ENCODE measurements at places on chromosomes 6 and 20. TPM values are rescaled to one million over a fixed set of nuclear protein-coding genes. Genes with fewer than 3 reads are reported as not detected.

NELFE gene
- total RNA-seq: 76.0 TPM

MACROD2 gene
- not detected for total RNA-seq

CPNE5 gene
- total RNA-seq: not detected

SEL1L2 gene
- not detected for total RNA-seq

HLA-DQB1 gene
- total RNA-seq: not detected

OXT gene
- total RNA-seq: not detected

FUCA2 gene
- 52.5 TPM for total RNA-seq

LPA gene
- total RNA-seq: not detected

PNLDC1 gene
- total RNA-seq: not detected

CALHM6 gene
- 0.83 TPM for total RNA-seq

GRCh38 chr20:63973636-63974401, 4.1 kb upstream of the ZNF512B start:
- peak; percentile 79 for DNase-seq

DNA sequence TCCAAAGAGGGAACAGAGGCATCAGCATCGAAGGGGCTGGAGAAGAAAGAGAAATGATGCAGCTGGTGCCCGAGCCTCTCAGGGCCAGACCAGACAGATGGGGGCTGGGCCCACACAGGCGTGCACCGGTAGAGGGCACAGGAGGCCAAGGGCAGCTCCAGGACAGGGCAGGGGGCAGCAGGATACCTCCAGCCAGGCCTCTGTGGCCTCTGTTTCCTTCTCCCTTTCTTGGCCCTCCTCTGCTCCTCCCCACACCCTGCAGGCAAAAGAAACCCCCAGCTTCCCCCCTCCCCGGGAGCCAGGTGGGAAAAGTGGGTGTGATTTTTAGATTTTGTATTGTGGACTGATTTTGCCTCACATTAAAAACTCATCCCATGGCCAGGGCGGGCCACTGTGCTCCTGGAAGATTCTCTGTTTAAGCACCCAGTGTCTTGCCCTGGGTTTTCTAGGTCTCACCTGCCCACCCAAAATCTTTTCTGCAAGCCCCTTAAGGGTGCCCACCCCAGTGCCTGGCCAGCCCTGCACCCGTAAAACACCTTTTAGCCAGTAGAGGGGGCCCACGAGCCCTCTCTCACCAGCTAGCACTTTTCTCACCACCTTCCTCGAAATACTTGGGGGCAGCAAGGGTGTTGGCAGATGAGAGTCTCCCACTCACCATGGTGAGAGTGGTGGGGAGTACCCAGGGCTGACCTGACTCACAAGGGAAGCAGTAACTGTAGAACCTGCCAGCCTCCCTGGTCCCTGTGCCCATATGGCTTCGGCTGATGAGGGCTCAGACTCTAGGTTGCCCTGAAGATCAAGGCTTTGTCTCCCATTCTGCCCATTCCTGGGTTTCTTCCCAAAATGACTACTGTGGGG, 35.7 kb upstream of the ID1 start:
- peak; percentile 53 for DNase-seq

- DNase-seq: peak; percentile 23
Measured at GRCh38 chr6:143955971-143956370, 52.1 kb downstream of the PLAGL1 start.

DNA sequence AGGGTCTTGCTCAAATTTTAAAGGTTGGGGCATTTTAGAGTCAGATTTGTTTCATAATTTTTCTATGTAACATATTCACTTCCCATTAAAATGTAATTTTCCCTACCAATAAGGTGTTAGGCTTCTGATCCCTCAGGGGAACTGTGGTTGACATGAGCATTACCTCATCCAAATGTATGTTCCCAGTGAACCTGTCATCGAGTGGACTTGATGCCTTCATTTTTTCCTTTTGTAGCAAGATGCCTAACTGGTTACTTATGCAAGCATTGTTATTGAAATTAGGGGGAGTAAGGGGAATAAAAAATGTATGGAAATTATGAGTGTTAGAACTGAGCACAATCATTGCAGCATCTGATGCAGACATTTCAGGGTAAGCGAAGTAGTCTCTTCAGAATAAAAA, 360.5 kb downstream of the BCKDHB start:
- no peak for DNase-seq

DNA sequence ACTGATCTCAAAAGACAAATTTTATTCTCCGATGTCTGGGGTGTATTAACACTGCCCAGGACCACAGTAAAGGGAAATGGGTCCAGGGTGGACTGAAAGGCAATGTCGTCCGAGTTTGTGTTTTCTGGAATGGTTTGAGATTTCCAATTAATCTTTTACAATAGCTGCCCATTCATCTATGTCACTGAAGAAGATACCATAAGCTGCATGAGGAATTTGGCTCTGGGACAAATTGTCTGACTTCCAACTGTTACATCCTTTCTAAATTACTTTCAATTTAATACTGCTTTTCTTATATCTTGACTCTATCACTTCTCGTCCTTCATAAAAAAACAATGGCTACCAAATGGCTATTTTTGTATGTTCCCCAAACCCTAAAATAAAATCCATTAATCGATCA, 130.7 kb upstream of the KCNK16 start:
- DNase-seq: no peak

- no peak for DNase-seq
Measured at GRCh38 chr20:60224914-60225313, 266.7 kb downstream of the CDH26 start.

DNA sequence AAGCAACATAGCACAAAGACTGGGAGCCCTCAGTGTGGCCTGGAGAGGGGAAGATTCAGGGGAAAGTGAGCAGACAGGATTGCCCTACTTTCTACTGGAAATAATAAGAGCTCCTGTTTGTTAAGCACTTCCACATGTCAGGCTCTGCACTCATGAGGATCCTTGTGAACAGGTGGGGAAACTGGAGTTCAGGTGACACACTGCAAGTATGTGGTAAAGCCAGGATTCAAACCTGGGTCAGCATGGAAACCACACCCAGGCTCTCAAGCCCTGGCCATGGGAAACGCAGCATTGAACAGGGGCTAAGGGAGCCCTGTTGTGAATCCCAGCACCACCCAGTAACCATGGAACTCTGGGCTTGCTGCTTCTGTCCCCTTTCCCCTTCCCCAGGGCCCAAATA, 42.8 kb upstream of the ID1 start:
- no peak for DNase-seq

GRCh38 chr20:52748990-52749389, 223.2 kb upstream of the TSHZ2 start:
- no peak for DNase-seq

DNA sequence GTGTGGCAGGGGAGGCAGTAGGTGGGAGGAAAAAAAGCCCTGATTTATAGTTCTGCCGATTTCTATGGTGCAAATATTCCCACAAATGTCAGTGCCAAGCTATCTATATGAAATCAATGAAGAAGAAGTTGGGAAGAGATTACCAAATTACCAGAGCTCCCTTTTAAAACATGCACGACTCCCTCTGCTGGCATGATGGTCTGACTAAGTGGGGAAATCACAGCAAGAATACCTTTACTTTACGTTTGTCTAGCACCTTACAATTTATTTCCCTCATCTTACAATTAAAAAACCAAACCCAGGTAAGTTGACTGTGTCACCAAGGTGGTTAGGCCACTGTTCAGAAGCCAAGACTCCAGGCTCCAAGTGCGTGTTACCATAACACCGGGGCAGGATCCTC, 55.6 kb downstream of the AGPAT4 start:
- no peak for DNase-seq

DNA sequence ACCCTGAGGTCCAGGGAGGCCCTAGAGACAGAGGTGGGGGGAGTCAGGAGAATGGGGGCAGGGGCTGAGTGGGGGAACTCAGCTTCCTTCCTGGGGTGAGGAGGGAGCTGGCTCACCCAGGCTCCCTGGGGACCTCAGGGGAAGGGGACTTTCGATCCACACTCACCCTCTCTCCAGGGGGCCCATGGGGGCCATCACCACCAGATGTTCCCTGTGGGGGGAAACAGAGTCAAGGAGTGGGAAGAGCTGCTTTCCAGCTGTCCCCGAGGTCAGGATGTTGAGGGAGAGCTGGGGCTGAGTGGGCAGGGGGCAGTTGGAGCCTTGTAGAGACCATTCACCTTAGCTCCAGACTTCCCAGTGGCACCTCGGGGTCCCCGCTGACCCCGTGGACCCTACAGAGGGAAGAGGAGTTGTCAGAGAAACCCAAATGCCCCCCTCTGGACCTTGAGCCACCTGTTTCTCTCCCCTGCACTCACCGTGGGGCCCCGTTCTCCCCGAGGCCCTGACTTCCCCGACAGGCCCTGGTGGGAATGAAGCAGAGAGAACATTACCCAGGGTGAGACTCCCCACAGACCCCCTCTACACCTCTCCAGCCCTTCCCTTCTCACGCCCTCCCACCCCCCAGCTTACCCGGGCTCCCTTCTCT, 18.6 kb downstream of the COL11A2 start:
- no peak for DNase-seq

- peak; percentile 61 for DNase-seq
Measured at GRCh38 chr6:161498359-161498758, 224.5 kb upstream of the AGPAT4 start.

- DNase-seq: no peak
Measured at GRCh38 chr20:23551786-23552185, 16.5 kb downstream of the CST9L start.

DNA sequence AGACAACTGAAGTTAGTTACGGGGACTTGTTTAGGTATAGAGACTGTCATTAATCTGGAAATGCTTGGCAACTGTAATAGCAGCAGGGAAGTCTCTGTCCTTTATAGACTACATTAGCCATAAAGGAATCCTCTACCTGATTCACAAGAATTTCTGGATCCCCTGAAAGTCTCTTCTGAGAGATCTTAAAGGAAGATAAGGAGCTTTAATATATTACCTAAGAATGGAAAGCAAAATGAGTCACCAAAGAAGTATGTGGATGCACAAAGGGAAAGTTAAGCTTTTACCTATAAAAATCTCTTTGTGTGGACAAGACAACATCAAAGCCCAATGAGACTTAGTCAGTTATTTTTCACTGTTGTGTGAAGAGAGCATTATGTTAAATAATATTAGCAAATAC, 92.2 kb upstream of the RSPO3 start:
- DNase-seq: no peak

DNA sequence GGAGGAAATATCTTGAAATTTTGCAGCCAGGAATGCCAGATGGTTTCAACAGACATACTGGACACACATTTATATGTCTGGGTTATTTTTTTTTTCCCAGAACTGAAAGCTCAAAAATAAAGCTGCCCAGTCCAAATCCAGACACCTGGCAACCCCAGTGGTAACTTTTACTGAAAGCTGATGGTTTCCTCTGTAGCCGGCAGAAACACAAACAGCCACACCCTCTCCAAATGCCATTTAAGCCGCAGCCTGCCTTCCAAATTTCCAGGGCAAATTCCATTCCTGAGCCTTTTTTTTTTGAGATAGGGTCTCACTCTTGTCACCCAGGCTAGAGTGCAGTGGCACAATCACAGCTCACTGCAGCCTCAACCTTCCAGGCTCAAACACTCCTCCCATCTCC, 6.5 kb upstream of the PREX1 start:
- no peak for DNase-seq

DNA sequence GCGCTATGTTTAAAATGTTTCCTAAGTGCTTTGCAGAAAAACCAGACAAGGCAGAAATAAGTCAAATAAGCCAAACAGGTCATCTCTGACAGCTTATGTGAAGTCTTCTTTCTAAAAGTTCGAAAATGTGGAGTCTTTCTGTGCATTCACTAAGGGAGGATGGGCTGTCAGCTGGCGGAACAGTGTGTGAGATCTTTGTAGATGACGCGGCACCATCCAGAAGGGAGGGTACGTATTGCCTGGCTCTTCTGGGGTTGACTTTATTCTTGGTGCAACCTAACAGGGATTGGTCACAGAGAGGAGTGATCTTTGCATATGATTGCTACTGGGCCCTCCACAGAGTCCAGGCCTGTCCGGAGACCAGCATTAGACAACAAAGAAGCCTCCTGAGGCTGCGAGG, 114.5 kb upstream of the EDN1 start:
- DNase-seq: no peak
